ENCODE measurements at places on chromosomes 16 and 17.
A peak's percentile ranks its signal among the peaks of the same experiment; 100 is the strongest.

- DNase-seq, result no peak
Observed at GRCh38 chr17:7058831-7059447, 15.0 kb upstream of the SLC16A11 start.

DNA sequence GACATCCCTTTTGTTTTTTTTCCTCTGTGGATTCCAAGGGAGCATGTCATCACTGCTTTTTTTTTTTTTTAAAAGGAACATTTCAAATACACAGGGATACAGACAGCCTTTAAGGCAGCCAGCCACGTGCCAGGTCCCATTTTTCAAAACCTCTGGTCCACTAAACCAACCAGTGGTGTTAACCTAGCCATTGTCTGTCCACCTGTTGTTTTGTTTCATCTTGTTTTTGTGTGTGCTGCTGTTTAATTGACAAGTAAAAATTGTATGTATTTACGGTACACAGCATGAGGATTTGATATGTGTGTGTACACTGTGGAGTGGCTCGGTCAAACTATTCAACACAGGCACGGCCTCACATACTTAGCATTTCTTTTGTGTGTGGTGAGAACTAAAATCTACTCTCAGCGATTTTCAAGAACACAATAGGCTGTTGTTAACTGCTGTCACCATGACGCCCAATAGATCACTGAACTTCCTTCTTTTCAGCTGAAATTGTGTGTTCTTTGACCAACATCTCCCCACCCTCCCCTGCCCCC is 19.2 kb downstream of the TMEM114 start:
- no peak for DNase-seq

DNA sequence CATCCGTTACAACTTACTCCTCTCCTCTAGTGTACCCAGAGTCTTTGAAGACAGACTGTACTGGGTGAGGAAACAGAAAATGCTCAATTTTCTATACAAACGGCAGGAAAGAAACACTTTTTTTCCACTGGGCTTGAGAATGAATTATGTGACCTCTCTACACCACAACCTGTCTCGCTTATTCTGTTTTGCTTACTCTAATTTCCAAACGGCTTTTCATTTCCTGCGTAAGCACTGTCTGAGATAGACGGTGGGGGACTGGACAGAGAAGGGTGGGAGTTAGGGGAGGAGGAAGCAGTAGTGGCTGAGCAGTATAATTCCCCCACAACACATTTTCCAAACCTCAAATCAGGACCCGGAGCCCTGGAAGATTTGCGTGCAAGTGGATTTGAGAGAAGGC is 191.4 kb upstream of the SDK2 start:
- DNase-seq, result no peak

DNA sequence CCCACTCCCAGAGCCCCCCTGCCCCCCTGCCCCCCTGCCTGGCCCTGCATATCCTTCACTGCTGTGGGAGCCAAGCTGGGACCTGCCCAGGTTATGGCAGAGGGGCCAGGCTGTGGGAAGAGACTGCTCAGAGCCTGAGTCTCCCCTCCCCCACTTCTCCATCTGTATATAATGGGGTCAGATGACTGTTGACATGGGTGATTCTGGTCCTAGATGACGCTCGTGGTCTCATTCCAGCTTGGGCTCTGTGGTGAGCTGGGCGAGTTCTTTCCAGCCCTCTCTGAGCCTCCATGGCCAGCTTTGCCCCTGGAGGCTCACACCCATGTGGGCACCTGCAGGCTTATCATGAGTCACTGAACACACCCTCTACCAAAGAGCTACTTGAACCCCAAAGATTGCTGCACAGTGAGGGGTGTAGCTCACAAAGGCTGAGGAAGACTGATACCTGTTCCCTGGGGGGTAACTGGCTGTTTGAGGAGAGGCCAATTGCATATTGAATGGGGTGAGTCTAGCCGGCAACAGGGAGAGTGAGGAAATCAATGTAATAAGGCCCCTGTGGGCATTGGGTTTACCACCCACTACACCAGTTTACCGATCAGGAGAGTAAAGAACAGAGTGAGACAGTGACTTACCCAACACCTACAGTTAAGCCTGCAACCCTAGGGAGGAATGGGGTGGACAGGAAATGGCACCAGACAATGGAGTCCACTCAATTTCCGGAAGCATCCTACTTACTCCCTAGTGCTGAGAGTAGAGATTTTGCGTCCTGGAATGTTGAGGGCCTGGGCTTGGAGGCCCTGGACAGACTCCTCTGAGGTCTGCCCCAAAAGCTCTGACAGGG is 4.2 kb upstream of the SREBF1 start:
- DNase-seq, result peak; percentile 28

DNA sequence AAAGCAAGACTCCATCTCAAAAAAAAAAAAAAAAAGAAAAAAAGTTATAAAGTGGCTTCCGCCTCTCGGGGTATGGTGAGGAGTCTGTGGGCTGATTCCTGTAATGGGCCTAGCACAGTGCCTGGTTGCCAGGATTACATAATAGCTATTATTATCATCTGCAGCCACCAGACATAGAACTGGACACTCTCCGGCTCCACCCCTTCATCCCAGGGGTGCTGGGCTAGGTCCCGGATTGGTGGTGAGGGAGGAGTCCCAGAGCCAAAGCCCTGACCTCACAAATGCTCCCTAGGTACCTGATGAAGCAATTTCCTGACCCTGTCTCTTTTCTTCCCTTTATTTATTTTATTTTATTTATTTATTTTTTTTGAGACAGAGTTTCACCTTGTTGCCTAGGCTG is 11.6 kb upstream of the ADGRG1 start:
- DNase-seq, result no peak

DNA sequence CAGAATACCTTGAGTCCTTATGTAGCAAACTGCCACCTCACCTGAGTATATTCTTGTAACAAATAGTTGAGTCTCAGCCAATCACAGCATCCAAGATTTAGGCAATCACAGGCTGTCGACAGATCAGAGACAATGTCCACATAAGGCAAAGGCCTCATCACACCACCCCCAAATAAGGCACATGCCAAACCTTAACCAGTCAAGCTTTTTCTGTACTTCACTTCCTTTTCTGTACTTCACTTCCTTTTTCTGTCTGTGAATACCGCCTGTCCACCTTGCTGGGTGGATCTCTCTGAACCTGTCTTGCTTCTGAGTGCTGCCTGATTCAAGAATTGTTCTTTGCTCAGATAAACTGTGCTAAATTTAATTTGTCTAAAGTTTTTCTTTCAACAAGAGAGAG is 210.4 kb upstream of the N4BP1 start:
- DNase-seq, result no peak
